ENCODE measurements at places on chromosomes 5 and 9. TPM values are rescaled to one million over a fixed set of nuclear protein-coding genes. Genes with fewer than 3 reads are reported as not detected.

Gene FSTL4
- total RNA-seq = 0.07 TPM

DNA sequence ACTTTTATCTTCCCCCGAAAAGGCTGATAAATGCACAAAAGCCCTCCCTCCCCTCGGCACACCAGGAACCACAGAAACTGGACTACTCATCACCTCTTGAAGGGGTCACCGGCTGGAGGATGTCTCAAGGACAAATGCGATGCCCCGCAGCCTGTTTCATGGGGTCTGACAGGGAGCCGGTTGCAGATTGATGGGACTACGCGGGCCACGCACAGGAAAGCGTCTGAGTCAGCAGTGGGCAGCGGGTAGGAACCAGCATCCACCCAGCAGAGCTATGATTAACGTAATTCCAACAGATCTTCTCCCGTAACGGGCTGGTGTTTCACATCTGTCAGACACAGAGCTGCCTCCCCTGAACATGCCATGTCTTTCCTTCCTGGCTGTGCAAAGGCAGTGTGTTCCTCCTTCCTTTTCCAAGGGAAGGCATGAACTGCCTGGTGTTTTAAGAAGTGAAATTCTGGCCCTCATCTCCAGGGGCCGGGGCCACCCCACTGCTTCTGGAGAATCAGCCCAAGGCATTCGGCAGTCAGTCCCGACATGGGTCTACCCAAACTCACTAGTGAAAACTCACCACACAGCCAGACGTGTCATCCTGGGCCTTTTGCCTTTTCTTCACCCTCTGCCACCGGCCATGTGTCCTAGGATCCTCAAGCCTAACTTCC is 144.4 kb upstream of the PHYKPL start:
- no peak for DNase-seq

GRCh38 chr9:108885643-108886348 is 23.7 kb downstream of the ACTL7A start:
- peak; percentile 67 for DNase-seq

Gene DCAF12
- total RNA-seq = 28.2 TPM

DNA sequence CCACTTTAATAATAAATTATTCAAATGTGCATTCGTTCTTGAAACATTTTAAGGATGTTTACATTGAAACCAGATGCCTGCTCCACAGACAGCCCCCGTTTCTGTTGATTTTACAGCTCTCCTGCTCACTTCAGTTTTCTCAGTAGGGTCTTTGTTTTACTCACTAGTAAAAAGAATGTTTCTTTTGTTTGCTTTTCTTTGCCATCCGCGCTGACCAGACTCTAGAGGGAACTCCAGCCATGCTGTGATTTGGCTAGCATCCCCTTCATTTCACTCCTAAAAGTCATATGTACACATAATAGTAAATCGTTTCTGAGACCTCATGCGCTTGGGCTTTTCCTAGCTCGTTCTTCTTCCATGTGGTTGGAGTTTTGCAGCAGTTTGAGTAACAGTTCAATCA is 28.7 kb upstream of the PALM2AKAP2 start:
- DNase-seq = no peak

Measured in endothelial cell of umbilical vein (primary cell).